GOT3 (cell line): ENCODE measurements at places on chromosomes 2 and 18.

DNA sequence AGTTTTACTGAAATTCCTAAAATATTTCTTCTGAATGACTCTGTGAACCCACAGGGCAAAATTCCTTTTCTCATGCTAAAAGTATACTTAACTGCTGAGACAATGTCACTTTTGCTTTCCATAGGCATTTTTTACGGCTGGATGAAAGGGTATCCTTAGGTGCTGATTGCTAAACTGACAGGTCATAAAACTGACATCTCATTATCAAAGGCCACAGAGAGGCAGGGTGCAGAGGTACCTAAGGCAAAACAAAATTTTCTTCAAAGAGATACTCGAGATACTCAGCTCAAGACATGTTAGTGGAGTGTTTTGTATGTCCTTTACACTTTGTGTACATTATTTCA is 62.0 kb upstream of the WDR75 start:
- no peak for DNase-seq

- no peak for DNase-seq
These were observed 212.3 kb upstream of the TRIB2 start for GRCh38 chr2:12504443-12504842.

GRCh38 chr2:118988706-118989105 is 46.7 kb downstream of the MARCO start:
- no peak for DNase-seq

GRCh38 chr2:231260442-231261208 is 62.2 kb downstream of the ARMC9 start:
- no peak for DNase-seq

GRCh38 chr2:123127236-123127635 is 897.9 kb upstream of the CNTNAP5 start:
- DNase-seq, result no peak

DNA sequence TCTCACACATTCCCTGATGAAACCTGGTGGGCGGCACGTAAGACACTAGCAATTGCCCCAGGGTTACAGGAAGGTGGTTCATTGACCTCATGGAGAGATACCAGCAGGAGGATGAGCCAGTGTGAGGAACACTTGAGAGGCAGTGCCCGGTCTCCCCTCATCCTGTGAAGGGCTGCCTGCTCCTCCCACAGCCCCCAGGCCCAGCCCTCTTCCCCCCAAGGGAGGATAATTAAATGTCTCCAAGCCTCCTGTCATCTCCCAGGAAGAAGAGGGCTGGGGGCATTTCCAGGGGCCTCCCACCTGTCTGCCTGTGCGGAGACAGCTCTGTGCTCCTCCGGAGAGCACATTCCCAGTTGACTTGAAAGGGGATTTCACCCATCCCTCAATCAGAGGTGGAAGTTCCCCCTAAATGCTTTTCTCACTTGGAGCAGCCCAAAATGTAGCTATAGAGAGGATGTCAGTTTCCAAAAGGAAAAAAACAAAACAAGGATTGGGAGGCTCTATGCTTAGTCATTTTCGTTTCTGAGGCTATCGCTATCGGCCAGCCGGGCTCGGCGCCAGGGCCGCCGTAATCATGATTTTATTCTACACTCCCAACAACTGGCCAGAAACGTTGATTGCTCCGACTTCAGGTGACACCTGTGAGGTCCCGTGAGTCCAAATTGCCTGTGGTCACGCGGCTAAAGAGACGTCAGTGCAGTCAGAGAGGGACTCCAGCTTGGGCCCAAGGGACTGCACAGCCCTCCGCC is 7.1 kb downstream of the KCNF1 start:
- DNase-seq, result no peak

GRCh38 chr18:10368456-10369453 is 85.7 kb upstream of the APCDD1 start:
- no peak for DNase-seq

GRCh38 chr2:1610096-1610485 is 134.2 kb downstream of the PXDN start:
- DNase-seq, result no peak

- DNase-seq, result no peak
These were observed 2.2 kb downstream of the EPHA4 start for GRCh38 chr2:221569871-221570270.

DNA sequence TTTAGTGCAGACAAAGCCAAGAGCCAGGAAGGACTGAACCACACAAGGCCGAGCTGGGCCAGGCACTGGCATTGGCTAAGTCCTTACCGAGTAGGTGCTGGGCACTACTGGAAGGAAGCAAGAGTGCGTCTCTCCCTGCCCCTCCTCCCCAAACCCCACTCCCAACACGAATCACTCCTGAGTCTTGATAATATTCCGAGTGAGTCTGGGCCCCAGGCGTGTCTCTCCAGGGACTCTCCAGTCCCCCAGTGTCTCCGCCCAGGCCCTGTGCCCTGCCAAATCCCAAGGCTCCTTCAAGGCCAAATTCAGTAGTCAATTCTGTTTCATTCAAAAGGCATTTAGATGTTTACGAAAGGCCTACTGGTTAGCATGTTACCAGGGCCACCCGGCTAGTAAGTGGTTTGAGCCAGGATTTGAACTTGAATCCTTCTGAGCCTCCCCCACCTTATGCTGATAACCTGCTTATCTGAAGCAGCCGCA is 82.8 kb downstream of the GLI2 start:
- DNase-seq, result no peak

GRCh38 chr18:12628706-12629702 is 28.9 kb downstream of the SPIRE1 start:
- DNase-seq, result no peak

GRCh38 chr2:127428057-127428814 is 10.0 kb downstream of the PROC start:
- DNase-seq, result no peak

- no peak for DNase-seq
These were observed 106.7 kb upstream of the NABP1 start for GRCh38 chr2:191571163-191571769.
